GM12864 (cell line): ENCODE measurements at places on chromosomes 6 and 20.

GRCh38 chr20:51249215-51249614 is 226.3 kb upstream of the KCNG1 start:
- DNase-seq: no peak

DNA sequence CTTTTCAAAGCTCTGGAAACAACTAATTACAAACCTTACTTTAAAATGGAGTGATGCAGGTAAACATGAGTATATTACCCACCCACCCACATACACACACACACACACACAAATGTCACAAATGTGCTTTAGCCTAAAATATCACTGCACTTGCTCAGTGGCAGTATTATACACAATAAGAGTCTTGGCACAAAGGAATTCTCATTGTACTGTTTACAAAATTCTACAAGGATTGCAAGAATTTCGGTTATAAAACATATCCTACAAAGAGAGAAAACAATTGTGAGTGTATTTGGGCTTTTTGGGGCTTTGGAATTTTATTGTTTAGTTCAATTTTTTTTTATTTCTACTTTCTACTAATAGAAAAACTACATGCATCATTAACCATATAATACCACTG is 113.2 kb upstream of the BEND6 start:
- no peak for DNase-seq

DNA sequence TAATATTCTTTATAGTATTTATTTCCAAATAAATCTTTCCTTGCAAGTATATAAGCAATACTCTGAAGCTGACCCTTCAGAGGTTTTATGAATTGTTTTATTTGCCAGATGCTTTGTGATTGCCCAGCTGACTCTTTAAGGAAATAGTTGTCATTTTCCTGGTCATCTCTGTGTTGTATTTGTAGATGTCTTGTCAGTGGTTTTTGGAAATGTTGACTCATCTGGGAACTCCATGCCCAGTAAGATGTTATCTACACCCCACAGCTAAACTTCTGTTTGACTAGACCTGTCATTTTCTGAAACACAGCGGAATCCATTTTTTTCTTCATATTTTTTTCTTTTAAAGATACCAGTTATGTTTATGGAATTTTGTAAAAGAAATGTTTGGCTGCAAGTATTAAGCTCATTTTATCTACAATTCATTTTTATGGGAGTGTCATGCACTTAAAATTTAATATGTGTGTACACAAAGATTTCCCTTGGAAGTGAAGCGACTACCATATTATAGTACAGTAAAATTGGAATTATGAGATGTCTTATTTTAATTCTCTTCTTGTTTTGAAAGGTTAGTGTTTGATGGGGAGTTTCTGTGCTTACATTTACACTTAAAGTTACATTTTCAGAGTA is 491.0 kb downstream of the NKAIN2 start:
- DNase-seq: no peak

GRCh38 chr6:30127238-30128093 is 8.5 kb upstream of the TRIM40 start:
- no peak for DNase-seq

GRCh38 chr6:151025076-151025475 is 159.6 kb downstream of the MTHFD1L start:
- no peak for DNase-seq

GRCh38 chr6:34979218-34979617 is 90.2 kb downstream of the ANKS1A start:
- no peak for DNase-seq

DNA sequence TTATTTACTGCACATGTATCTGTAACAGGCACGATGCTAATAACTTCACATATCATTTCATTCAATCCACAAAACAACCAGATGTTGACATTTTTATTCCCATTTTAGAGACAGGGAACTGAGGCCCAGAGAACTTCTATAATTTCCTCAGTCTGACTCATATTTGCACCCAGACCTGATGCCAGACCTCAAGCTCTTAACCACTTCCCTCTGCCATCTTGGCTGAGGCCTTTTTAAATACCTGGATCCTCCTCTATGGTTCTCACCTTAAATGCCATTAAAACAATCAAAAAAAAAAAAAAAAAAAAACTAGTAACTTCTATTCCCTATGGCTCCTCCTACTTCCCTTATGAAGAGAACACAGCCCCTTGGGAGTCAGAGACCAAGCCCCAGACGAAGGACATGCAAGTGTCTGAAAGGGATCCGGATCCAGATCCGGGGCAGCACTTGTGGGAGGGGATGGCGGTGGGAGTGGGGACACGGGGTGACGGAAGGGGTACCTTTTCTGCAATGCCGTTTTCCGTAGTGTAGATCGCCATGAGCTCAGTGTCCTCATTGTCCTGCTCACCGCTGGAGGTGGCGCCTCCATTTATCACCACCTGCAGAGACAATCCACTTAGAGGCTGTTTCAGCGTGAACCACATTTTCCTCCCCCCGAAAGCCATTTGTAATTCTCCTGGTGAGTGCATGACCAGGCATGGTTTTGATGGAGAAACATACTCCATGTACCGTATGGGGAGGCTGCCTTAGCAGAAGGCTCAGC is 88.7 kb downstream of the SLC23A2 start:
- DNase-seq: no peak

- DNase-seq: no peak
Measured at GRCh38 chr6:8642131-8642530, 206.8 kb upstream of the SLC35B3 start.

DNA sequence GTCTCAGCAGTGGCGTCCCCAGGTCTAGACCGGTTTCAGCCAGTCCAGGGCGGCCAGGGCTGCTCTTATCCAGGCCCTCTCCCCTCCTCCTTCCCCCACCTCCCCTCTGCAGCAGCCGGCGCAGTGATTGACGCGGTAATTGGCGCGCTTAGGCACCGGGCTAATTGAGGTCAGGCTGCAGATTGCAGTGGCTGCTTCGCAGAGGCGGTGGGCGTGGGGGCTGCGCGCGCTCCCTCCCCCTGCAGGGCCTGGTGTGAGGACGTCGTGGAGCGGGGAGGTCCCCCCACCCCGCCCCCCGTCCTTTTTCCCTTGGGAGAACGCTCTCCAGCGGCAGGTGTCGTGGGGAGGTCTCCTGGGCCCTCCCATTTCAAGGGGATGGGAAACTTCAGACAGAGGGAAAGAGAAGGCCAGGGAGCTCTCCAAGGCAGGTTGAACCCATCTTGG is 70.4 kb upstream of the BLCAP start:
- no peak for DNase-seq

GRCh38 chr6:145798530-145798929 is 16.1 kb downstream of the FBXO30 start:
- DNase-seq: no peak

DNA sequence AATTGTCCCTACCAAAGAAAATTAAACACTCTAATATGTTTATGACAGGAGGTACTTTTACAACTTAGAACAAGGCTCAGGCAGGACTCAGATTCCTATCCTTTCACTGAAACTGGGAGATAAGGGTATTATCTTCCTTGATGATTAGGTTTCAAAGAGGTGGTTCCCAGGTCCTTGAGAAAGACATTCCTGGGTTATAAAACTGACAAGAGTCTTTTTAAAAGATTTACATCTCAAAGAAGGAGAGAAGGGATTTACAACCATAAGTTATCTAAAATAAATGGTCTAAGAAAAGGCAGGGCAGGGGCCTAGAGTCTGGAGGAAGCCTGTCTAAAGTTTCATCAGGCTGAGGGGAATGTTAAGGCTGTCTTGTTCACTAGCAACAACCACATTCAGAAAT is 1492.5 kb downstream of the HACE1 start:
- DNase-seq: no peak

GRCh38 chr20:2814587-2815051 is at the start of gene C20orf141:
C20orf141 (plus strand) TSS chr20:2814987; CDS start chr20:2815185, 198 bp downstream.
- no peak for DNase-seq

DNA sequence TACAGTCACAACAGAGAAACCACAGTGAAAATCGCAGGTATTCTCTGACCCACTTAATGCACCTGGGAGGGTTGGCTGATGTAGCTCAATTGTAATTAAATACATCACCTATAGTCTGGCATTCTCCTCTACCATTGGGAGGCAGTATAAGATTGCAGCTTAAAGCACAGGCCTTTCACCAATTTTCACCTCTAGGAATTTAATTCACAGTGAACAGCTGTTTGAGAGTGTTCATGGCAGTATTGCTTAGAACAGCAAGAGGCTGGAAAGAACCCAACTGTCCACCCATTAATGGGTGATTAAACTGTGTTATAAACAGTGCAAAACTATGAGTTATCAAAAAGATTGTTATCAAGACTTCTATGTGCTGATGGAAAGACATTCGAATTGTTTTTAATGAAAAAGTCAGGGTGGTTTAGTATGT is 2.0 kb downstream of the EDEM2 start:
- no peak for DNase-seq

- DNase-seq: no peak
Measured at GRCh38 chr6:16999491-17000436, 102.1 kb upstream of the STMND1 start.

GRCh38 chr6:125759959-125760457 is 10.6 kb downstream of the HEY2 start:
- DNase-seq: no peak

DNA sequence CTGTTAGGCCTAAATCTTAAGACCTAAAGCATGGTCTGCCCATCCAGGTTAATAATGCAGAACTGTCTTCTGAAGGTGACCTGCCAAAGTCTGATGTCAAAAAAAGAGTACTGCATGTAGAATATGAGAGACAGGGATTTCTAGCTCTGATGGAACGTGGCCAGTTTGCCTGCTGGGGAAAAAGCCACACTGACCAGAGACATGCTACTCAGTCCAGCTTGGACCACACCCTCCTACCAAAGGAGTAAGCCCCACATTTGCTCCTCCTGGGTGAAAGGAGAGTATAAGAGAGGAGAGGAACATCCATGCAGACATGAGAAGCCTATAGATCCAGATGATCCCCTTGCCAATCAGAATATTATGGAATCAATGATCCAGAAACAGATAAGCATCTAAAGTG is 229.9 kb upstream of the RUNX2 start:
- DNase-seq: no peak

DNA sequence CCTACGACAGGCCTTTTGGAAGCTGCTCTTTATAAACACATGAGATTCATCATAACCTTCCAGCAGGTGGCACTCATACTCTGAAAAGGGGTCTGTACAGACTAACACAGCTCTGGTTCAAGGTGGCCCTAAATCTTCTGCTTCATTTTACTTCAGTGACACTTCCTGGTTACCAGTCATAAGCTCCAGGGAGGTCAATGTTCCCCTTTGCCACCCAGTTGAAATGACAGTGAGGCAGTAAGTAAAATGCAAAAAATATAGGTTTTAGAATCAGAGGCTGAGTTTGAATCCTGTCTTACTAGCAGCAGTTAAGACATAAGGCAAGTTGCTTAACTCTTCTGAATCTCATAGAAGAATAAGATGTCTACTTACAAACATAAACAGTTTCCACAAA is 132.8 kb downstream of the CDK19 start:
- DNase-seq: peak; percentile 84

GRCh38 chr6:25556516-25556915 is 95.5 kb upstream of the SCGN start:
- DNase-seq: no peak

DNA sequence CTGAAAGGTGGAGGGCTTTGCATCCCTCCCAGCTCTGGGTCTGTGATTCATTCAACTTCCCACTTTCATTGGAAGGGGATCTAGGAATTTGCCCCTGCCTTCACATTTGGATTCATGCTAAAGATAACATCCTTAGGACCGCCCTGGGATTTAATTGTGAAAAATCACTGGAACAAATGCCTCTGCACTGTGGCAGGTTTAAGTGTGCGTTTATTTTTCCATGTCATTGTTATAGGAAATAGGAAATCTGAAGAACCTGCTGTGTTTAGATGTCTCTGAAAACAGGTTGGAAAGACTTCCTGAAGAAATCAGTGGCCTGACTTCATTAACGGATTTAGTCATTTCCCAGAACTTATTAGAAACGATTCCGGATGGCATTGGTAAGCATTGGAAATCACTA is 104.7 kb downstream of the LRRC1 start:
- no peak for DNase-seq

DNA sequence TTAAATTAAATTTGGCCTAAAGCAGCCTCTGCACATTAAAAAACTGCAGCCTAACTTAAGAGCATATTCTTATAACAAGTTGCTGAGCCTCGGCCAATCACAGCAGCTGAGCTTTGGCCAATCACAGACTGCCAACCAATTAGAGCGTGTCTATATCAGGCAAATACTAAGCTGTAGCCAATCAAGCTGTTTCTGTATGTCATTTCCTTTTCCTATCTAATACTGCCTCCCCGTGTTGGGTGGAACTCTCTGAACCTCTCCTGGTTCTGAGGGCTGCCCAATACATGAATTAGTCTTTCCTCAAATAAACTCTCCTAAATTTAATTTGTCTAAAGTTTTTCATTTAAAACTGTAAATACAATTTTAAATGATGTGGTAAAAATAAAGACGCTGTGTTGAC is 3.9 kb upstream of the TMEM244 start:
- no peak for DNase-seq

GRCh38 chr6:137928286-137928685 is 61.2 kb downstream of the TNFAIP3 start:
- DNase-seq: no peak

DNA sequence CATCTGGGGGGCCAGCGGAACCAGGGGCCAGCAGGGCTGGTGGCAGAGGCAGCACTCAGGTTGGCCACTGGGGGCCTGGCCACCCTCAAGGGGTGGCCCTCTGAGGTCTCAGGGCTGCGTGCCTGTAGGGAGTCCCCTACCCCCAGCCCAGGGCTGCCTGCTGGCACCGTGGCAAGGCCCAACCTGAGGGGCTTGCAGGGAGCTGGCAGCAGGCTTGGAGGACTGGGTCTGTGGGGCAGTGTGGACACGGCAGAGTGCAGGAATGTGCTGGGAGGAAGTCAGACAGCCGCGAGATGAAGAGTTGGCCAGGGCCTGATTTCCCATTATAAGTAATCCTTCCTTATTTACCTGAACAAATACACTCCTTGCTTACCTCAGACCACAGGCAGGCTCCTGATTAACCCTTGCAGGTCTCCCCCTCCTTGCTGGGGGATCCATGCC is at the start of gene SPDEF:
SPDEF (minus strand) TSS at position 299 of the 441 bp plus-strand sequence. CDS start 11,874 bp downstream, outside the sequence.
- DNase-seq: no peak

GRCh38 chr6:155310596-155310995 is 3.7 kb downstream of the TFB1M start:
- DNase-seq: no peak

GRCh38 chr20:54716174-54716747 is 240.9 kb downstream of the DOK5 start:
- DNase-seq: no peak
